ENCODE measurements at places on chromosomes 1 and 21.

- DNase-seq = no peak
Observed at GRCh38 chr1:24300971-24301784, 18.0 kb upstream of the GRHL3 start.

- DNase-seq = no peak
Observed at GRCh38 chr1:110068646-110069403, 1.6 kb downstream of the ALX3 start.

DNA sequence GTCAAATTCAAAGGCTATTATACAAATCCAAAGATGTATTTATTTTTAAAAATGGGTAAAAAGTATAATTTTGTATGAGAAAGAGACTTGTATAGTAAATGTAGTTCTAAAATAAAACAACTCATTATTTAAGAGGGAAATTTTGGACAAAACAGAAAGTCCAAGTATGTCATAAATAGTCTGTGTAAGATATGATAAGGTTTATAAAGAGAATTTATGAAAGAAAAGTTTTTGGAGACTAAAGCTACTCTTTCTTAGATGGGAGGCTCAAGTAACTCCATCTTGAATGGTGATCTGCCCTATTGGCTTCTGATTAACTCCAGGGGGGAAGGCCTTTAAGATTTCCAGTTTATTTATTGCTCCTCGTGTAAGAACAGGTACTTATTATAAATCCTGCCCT, 14.7 kb upstream of the OR2T27 start:
- no peak for DNase-seq

- no peak for DNase-seq
Observed at GRCh38 chr1:35175098-35175576, 17.8 kb downstream of the SFPQ start.

- DNase-seq = peak; percentile 12
Observed at GRCh38 chr1:179082333-179082998, 596 bp downstream of the TOR3A start.

DNA sequence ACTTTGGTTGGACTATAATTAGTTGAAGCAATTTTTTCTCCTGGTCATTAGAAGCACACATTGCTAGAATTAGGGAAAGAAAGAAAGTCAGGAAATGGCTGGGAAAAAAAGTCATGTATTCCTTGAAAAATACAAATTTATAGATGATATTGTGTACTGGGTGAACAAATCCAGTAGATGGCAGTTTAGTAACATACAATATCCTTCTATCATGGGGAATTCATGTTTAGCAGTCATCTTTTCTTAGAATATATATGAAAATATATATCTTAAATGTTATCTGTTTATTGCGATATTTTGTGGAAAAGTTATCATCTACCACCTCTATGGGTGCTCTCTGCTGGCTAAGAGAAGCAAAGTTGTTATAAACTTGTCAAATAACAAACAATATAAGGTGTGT, 13.1 kb upstream of the ZRANB2 start:
- no peak for DNase-seq

GRCh38 chr1:235946571-235946981, 79.9 kb upstream of the LYST start:
- no peak for DNase-seq

DNA sequence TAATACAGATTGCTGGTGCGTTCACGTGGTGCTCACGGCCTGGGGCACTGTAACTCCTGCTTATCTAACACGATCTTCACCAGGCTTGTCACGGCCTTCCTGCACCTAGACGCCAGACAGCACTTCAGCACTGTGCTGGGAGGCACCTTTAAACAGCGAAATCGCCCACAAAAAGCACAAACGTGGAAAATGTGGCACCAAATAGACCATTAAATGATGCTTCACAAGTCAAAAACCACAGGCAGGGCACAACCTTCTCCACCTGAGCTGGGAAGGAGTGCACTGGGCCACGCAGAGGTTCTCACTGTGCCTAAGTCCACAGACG, 20.0 kb downstream of the IBA57 start:
- no peak for DNase-seq

- DNase-seq = no peak
Observed at GRCh38 chr1:221608835-221609320, 133.0 kb downstream of the DUSP10 start.

DNA sequence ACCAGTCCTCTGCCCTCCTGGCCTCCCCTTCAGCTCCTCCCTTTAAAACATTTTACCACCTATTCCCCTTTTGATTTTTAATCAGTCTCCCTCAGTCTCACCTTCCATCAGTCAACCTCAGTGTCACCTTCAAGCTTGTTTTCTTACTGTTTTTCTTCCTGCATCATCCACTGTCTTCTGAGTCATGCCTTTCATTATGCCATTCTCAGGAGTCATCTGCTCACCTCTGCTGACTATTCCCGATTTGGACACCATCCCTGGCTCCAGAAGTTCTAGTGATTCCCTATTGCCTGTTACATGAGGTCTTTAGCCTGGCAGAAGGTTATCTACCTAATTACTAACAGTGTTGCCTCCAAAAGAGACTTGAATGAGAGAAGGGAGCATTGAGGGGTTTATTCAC, 23.9 kb downstream of the NFASC start:
- no peak for DNase-seq

DNA sequence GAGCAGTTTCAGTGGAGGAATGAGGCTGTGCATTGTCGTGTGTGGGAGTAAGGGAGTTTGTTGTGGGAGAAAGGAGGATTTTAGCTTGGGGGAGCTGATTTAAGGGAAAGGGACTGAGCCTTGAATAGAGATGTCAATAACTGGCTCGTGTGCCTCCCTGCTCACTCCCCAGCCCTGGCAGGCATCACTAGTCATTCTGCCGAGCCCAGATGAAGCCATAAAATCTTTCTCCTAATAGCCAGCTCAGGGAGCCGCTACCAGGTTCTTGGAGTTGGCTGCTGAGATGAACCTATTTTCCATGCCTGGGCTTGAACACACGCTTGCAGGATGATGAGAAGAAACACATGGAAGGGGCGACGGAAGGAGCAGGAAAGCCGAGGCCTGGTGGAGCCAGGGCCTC, 65.0 kb upstream of the POU3F1 start:
- no peak for DNase-seq

DNA sequence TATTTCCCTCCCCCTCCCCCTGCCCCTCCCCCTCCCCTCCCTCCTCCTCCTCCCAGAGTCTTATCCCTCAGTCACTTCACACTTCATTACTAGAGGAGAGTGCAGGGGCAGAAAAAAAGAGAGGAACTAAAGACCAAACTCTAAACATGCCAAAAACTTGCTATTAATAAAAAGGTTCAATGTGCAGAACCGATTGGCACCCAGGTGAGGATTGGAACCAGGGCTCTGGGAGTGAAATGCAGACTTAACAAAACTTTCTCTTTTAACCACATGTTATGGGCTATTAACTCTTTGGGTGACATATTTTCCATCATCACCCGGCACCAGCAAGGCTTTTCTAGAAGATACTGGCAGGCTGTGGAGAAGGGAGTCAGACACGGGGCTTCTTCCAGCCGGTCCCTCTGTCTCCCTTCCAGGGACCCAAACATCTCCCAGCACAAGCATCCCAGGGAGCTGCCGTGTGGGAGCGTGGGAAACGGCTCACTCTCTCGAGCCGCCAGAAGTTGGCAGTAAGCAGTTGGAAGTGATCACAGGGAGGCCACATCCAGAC, 13.6 kb downstream of the NID1 start:
- no peak for DNase-seq

DNA sequence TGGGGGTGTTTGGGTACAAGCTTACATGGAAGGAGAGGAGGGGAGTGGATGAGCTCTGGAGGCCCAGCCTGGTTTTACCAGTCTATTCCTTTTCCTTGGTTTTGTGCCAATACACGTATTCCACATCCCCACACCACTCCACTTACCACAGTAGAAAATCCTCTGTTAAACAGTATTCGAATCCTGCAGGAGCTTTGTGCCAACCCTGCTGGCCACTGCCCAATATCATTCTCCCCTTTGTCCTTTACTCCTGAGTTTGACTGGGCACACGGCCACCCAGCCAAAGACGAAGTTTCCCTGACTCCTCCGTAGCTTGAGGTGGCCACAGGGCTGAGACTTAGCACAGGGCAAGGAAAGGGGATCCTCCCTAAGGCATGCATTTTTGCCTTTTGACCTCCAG, 61.6 kb downstream of the TMCO4 start:
- DNase-seq = no peak

DNA sequence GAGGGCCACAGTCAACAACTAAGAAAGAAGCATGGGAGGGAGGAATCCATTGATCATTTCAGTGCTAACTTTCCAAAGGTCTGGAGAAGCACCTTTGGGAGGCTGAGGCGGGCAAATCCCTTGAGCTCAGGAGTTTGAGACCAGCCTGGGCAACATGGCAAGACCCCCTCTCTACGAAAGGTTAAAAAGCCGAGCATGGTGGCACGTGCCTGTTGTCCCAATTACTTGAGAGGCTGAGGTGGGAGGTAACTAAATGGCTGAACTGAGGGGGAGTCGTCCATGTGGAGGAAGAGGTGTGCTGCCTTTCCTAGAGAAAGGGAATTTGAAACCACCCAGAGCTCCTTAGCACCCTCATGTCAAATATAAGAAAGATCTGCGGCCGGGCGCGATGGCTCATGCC, 16.2 kb downstream of the MASP2 start:
- DNase-seq = no peak

DNA sequence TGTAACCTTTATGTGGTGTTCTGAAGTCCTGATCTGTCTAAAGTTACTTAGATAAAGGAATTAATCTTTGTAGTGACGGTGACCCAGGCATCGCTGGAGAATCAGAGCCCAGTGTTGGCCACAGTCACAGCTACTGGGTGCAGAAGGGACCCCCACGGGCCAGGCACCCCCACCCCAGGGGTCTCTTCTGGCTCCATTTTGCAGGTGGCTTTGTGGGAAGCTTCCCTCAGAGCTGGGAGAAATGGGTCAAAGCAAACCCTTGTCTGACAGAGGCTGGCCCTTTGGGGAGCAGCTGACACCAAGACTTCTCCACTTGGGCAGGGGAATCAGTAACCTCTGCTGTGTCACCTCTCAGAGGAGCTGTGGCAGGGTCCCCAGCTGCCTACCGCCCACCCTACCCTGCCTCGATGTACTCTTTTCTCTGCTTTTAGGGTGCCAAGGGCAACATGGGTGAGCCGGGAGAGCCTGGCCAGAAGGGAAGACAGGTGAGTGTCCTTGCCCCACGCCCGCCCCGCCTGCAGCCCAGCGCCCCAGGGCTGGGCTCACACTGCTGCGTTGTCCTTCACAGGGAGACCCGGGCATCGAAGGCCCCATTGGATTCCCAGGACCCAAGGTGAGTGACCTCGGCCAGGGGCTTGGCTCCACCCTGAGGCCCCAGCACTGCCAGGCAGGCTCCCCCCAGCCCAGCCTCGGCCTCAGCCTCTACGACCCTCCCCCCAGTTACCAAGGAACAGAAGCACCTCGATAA, 17.7 kb downstream of the COL6A2 start:
- no peak for DNase-seq

DNA sequence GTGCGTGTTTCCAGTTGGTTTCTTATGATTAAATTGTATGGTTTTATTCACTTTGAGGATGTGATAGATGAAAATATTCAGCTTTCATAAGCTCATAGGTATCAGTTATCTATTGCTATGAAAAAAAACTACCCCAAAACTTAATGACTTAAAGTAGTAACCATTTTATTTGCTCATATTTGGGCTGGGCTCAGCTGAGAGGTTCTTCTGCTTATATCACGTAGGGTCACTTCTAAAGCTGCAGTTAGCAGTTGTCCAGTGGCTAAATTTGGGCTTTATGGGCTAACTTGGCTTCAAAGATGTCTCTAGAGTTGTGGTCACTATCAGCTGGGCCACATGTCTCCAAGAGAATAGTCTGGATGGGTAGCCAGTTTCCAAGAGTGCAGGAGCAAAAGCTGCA, 206.4 kb upstream of the LYPLAL1 start:
- DNase-seq = no peak

- no peak for DNase-seq
Observed at GRCh38 chr1:98898940-98899339, 105.7 kb downstream of the PLPPR5 start.

GRCh38 chr1:65469126-65469888, 48.8 kb downstream of the LEPR start:
- DNase-seq = no peak

DNA sequence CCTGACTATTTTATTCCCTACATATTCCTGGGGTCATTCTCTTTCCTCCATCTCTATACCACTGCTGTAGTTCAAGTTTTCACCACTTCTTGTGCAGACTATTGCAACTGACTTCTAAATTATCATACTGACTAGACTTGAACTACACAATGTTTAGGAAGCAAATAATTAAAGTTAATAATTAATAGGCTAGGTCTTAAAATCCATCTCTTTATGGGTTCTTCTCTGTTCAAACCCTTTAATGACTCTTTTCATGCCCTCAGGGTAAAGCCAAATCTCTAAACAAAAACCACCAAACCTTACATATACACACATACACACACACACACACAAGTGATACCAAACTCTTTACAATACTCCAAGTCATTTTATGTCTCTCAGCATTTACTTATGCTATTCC, 22.3 kb upstream of the MOB3C start:
- no peak for DNase-seq

DNA sequence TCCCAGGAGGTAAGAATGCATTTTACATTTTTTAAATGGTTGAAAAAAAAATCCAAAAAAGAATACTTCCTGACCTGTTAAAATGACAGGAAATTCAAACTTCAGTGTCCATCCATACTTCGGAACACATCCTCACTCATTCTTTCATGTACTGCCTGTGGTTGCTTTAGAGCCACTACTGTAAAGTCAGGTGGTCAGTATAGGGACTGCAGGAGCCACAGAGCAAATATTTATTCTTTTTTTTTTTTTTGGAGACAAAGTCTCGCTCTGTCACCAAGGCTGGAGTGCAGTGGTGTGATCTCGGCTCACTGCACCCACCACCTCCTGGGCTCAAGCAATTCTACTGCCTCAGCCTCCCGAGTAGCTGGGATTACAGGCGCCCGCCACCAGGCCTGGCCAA, 124.7 kb downstream of the CLIC6 start:
- no peak for DNase-seq

DNA sequence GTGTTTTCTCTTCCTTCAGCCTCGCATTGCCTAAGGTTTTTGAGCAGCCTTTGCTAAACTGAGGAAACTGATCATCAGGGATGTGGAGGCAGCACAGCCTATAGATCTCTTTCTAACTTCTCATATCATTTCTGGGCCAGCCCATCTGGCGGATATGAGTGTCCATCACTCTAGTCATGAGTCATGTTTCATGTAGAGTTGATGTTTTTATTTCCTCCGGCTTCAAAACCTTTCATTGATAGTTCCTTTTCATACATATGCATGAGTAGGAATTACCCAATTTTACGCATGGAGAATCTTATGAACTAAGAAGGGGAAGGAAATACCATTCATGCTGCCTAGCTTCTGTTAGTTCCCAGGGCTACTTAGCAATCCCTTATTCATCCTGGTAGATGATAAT, 66.3 kb downstream of the SPATA46 start:
- no peak for DNase-seq

- DNase-seq = no peak
Observed at GRCh38 chr1:201989354-201990128, 7.1 kb downstream of the RNPEP start.

DNA sequence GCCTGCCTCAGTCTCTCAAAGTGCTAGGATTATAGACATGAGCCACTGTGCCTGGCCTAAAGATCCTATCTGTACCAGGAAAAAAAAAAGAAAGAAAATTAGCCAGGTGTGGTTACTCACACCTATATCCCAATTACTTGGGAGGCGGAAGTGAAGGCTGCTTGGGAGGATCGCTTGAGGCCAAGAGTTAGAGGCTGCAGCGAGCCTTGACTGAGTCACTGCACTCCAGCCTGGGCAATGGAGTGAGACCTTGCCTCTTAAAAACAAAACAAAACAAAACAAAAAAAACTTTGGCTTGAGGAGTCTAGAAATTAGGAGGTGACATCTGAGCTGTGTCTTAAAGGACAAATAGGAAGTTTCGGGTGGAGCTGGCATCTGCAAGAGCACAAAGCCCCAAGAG, 38.7 kb upstream of the KIF26B start:
- DNase-seq = no peak
